ENCODE measurements at places on chromosomes 12 and 14. TPM values are rescaled to one million over a fixed set of nuclear protein-coding genes. Genes with fewer than 3 reads are reported as not detected.

- DNase-seq, result no peak
These were observed 50.4 kb upstream of the RPH3A start for GRCh38 chr12:112741106-112741505.

DNA sequence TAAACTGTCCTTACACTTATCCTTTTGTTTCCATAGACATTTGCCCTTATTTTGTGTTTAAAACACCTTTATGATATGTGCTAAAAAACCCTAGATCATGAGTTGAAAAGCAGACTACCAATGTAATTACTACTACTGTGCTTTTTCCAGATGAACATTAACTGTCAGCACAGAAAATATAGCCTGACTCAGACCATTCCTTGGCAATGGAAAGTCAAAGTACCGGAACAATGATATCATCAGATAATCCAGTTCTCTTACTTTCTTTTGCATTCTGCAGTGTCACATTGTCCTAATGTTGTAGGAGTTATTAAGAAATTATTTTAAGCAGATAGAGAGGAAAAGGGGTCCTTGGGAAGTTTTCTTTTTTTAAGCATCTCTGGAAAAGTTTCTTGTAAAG, 1189.0 kb upstream of the FLRT2 start:
- no peak for DNase-seq

Gene SLC24A4
- not detected for total RNA-seq

DNA sequence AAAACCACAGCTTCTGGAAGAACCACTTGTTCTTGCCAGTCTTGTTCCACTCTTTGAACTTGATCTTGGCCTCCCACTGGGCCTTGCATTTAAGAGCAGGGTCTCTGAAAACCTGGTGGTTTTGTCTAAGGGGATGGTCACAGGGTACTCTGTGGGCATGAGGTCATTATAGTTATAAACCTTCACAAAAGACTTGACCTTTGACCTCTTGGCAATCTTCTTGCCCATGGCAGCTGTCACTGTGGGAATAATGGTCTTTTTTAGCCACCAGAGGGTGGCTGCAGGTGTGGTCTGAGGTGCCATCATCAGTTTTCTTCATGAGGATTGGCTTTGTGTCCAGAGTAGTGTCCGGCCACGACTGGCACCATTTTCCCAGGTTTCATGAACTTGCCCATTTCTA, 9.1 kb downstream of the ATP6V0A2 start:
- no peak for DNase-seq

Data from cardiac septum (tissue), 1 donor.